ENCODE measurements at places on chromosomes 3 and 15. TPM values are rescaled to one million over a fixed set of nuclear protein-coding genes. Genes with fewer than 3 reads are reported as not detected.

GRCh38 chr3:29186982-29187725, 93.7 kb upstream of the RBMS3 start:
- no peaks in the 10 kb centered on the region for H3K36me3 ChIP-seq
- peaks cover 13% of the 10 kb centered on the region for H3K4me1 ChIP-seq
- no peak overlapping the region for H3K27ac ChIP-seq
- DNase-seq: no peak
- H3K4me3 ChIP-seq: no peak overlapping the region
- H3K27me3 ChIP-seq: no peaks in the 10 kb centered on the region

DNA sequence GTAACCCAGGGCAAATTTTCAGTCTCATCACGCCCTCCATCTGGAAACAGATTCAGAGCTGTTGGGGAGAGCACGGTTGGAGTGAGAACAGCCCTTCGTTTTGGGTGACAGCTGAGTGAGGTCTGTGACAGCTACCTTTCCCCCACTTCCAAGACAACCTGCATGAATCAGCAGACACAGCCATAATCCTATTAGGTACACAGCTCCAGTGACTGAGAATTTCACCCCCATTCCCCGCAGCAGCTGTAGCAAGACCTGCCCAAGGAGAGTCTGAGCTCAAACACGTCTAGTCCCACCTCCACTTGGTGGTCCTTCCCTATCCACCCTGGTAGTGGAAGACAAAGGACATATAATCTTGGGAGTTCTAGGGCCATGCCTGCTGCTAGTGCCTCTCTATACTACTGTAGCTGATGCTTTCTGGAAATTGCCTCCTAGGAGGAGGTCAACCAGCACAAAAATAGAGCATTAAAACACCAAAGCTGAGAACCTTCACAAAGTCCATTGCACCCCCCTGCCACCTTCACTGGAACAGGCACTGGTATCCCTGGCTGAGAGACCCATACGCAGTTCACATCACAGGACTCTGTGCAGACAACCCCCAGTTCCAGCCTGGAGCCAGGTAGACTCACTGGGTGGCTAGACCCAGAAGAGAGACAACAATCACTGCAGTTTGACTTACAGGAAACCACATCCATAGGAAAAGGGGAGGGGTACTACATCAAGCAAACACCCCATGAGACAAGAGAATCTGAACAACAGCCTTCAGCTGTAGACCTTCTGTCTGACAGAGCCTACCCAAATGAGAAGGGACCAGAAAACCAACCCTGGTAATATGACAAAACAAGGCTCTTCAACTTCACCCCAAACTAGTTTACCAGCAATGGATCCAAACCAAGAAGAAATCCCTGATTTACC, 448.6 kb upstream of the CBLB start:
- no peak overlapping the region for H3K27ac ChIP-seq
- peaks cover 1% of the 10 kb centered on the region for H3K36me3 ChIP-seq
- H3K4me3 ChIP-seq: no peak overlapping the region
- no peak for DNase-seq
- H3K27me3 ChIP-seq: no peaks in the 10 kb centered on the region

- no peak overlapping the region for H3K4me3 ChIP-seq
- no peaks in the 10 kb centered on the region for H3K27me3 ChIP-seq
- no peaks in the 10 kb centered on the region for H3K4me1 ChIP-seq
- H3K27ac ChIP-seq: no peak overlapping the region
- no peak for DNase-seq
These were observed 28.9 kb downstream of the FOXP1 start for GRCh38 chr3:71554649-71555048.

- no peaks in the 10 kb centered on the region for H3K4me1 ChIP-seq
- no peaks in the 10 kb centered on the region for H3K36me3 ChIP-seq
- no peak for DNase-seq
- H3K27me3 ChIP-seq: peaks cover 8% of the 10 kb centered on the region
These were observed 35.4 kb downstream of the TPM1 start for GRCh38 chr15:63077952-63078351.

- DNase-seq: peak; percentile 30
- H3K36me3 ChIP-seq: no peaks in the 10 kb centered on the region
- peak overlapping the region; percentile 85 for H3K27ac ChIP-seq
- no peaks in the 10 kb centered on the region for H3K27me3 ChIP-seq
- peak overlapping the region; percentile 36 for H3K4me3 ChIP-seq
- H3K4me1 ChIP-seq: peaks cover 90% of the 10 kb centered on the region
These were observed 80.8 kb downstream of the SMAD3 start for GRCh38 chr15:67146234-67146633.

GRCh38 chr3:70981231-70981880, 602.2 kb downstream of the FOXP1 start:
- H3K36me3 ChIP-seq: peaks cover 75% of the 10 kb centered on the region
- no peak for DNase-seq
- peak overlapping the region; percentile 99 for H3K27ac ChIP-seq

GRCh38 chr3:128547368-128547987, 54.5 kb upstream of the GATA2 start:
- H3K4me1 ChIP-seq: no peaks in the 10 kb centered on the region
- H3K4me3 ChIP-seq: no peak overlapping the region
- H3K27me3 ChIP-seq: peaks cover 20% of the 10 kb centered on the region
- DNase-seq: no peak
- no peaks in the 10 kb centered on the region for H3K36me3 ChIP-seq
- H3K27ac ChIP-seq: no peak overlapping the region

GRCh38 chr15:61299075-61299763, 70.1 kb upstream of the RORA start:
- no peak overlapping the region for H3K27ac ChIP-seq
- peaks cover 1% of the 10 kb centered on the region for H3K27me3 ChIP-seq
- no peak overlapping the region for H3K4me3 ChIP-seq
- no peaks in the 10 kb centered on the region for H3K36me3 ChIP-seq

GRCh38 chr3:64921281-64922065, 233.7 kb upstream of the ADAMTS9 start:
- no peaks in the 10 kb centered on the region for H3K27me3 ChIP-seq
- DNase-seq: no peak

DNA sequence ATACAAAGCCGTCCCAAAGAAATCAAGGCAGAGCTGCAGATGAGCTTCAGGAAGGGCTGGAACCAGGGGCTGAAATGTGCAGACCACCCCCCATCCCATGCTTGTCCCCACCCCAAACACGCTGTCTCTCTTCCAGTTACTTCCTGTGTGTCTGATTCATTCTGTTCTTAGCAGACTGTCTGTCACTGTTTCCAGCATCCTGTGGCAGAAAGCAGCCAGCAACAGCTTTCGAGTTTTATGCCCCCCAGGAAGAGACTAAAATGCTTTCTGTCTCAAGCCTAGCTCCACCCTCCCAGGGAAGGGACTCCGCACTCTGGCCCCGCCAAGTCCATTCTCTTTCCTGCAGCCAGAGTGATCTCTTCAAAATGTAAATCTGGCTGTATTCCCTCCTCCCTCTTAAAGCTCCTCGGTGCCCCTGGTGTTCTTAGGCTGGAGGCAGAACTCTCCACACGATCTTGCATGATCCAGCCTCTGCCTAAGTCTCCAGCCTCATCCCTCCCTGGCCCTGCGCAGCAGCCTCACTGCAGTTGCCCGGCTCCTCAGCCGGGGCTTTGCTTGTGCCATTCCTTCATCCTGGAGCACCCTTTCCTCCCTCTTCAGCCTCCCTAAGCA, 41.5 kb downstream of the HRH1 start:
- no peak overlapping the region for H3K27ac ChIP-seq
- H3K4me3 ChIP-seq: no peak overlapping the region
- H3K27me3 ChIP-seq: peaks cover 16% of the 10 kb centered on the region
- peak; percentile 38 for DNase-seq
- peaks cover 14% of the 10 kb centered on the region for H3K4me1 ChIP-seq

DNA sequence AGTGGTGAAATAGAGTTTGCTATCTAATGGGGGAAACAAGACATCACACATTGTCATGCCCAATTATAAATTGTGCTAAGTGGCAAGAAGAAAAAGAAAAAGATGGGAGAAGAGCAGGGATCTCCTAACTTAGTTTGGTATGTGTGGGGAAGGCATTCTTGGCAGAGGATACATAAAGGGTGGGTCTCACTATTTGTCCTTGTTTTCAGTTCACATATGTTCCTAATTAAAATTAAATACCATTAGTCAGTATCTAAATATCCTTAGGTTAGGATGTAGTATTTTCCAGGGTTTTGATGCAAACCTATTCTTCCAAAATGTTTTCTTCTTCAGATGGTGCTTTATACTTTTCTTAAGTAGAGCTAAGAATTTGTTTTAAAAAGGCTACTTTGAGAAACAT, 173.7 kb downstream of the B3GALNT1 start:
- no peaks in the 10 kb centered on the region for H3K36me3 ChIP-seq
- H3K27me3 ChIP-seq: no peaks in the 10 kb centered on the region
- no peak overlapping the region for H3K4me3 ChIP-seq
- H3K4me1 ChIP-seq: no peaks in the 10 kb centered on the region

GRCh38 chr15:92808598-92809063, 91.5 kb upstream of the CHD2 start:
- peak overlapping the region; percentile 99 for H3K27ac ChIP-seq
- peak overlapping the region; percentile 95 for H3K4me3 ChIP-seq
- H3K4me1 ChIP-seq: peaks cover 43% of the 10 kb centered on the region
- H3K36me3 ChIP-seq: peaks cover 4% of the 10 kb centered on the region
- no peaks in the 10 kb centered on the region for H3K27me3 ChIP-seq

GRCh38 chr3:146589899-146590508, 15.1 kb downstream of the PLSCR5 start:
- H3K27ac ChIP-seq: no peak overlapping the region
- DNase-seq: no peak
- H3K4me3 ChIP-seq: no peak overlapping the region
- H3K4me1 ChIP-seq: no peaks in the 10 kb centered on the region
- peaks cover 2% of the 10 kb centered on the region for H3K27me3 ChIP-seq

DNA sequence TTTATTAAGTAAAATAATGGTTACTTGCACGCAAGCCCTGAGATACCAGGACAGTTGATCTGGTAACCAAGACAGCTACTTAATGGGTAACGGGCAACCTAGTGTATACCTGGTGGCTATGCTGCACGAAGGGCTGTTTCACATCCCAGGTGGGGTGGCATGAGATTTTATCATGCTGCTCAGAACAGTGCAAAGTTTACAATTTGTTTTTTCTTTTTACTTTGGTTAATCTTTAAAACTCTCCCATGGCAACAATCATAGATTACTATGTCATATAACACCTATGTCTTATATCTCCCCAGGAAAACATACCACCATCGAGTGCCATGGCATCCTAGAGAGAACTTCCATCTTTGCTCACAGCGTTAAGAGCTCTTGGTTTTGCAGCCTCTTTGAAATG, 32.2 kb upstream of the SLC28A1 start:
- no peak overlapping the region for H3K4me3 ChIP-seq
- no peaks in the 10 kb centered on the region for H3K27me3 ChIP-seq
- H3K36me3 ChIP-seq: peaks cover 1% of the 10 kb centered on the region
- no peak overlapping the region for H3K27ac ChIP-seq
- DNase-seq: no peak
- no peaks in the 10 kb centered on the region for H3K4me1 ChIP-seq

DNA sequence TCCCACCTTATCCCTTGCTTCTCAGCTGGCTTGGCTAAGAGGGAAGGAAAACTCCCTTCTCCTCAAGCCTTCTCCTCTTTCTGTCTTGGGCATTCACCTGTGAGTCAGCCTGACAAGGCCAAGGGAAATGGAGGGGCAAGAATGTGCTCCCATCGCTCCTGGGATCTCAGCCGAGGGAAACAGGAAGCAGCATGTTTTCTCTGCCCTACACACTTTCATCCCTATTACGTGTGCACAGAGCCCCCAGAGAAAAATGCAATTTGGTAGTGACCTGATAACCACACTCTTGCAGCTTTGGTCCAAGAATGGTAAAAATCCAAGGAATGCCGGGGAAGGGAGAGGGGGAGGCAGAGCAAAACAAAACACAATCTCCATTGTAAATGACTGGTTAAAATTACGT, 32.9 kb upstream of the MTMR10 start:
- no peak overlapping the region for H3K27ac ChIP-seq
- peaks cover 23% of the 10 kb centered on the region for H3K27me3 ChIP-seq
- H3K4me3 ChIP-seq: no peak overlapping the region
- DNase-seq: no peak

VEPH1 gene
- not detected for total RNA-seq

SCG5 gene
- total RNA-seq: 2.2 TPM

NUP210 gene
- 144 TPM for total RNA-seq

DNAJA4 gene
- total RNA-seq: 39.6 TPM

GPR62 gene
- total RNA-seq: not detected
